ENCODE measurements at places on chromosomes 7 and 10.
A peak's percentile ranks its signal among the peaks of the same experiment; 100 is the strongest.

GRCh38 chr10:97003804-97004201 lies 171.7 kb downstream of the LCOR start:
- no peak for DNase-seq

DNA sequence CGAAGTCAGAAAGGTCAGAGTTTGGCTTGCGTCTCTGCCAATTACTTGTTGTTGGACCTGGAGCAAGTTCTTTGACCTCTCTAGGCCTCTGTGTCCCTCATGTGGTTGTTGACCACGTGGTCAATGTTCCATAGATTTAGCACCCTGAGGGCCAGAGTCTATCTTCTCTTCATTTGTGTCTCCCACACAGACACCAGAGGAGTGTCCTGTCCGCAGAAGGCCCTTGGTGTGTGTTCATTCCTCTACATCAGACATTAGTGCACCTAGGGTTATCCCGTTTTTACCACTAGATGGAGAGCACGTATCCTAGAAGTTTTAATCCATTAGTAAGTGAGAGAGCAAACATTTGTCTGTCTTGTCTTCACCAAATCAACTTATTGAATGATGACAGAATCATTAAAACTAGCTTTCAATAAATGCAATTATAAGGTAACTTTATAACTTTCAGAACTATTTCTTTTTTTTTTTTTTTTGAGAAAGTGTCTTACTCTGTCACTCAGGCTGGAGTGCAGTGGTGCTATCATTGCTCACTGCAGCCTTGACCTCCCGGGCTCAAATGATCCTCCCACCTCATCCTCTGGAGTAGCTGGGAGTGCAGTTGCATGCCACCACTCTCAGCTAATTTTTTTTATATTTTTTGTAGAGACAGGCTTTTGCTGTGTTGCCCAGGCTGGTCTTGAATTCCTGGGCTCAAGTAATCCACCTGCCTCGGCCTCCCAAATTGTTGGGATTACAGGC lies 122.5 kb upstream of the ANKRD1 start:
- peak; percentile 31 for DNase-seq

GRCh38 chr10:78470267-78471103 lies 436.8 kb downstream of the RPS24 start:
- DNase-seq, result no peak

GRCh38 chr7:47350425-47350824 lies 231.5 kb downstream of the TNS3 start:
- DNase-seq, result no peak

- no peak for DNase-seq
These were observed 60.4 kb downstream of the FZD1 start for GRCh38 chr7:91324663-91325062.

- DNase-seq, result no peak
These were observed 581 bp downstream of the CLCN1 start for GRCh38 chr7:143316492-143316891.

DNA sequence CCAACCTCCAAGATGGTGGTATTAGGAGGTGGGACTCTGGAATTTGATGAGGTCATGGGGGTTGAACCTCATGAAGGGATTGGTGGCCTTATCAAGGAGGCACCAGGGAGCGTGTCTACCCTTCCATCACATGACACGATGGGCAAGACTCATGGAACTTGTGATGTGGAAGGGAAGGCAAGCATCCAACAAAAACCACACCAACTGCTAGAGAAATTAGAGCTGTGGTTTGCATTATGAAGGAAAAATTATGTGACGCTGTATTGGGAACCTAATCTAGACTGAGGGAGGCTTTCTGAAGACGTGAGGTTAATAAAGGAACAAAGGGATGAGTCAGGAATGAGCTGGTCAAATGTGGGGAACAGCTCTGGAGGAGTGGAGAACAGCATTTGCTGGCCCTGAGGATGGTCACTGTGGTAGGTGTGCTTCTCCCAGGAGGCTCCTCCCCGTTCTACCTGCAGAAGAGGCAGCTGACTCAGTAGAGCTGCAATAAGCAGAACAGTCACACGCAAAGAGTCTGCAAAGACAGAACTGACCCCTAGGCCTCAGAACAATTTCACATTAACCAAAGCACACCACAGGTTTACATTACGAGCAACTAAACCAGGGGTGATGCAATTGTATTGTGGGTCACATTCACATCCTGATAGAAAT lies 236.6 kb upstream of the GRB10 start:
- no peak for DNase-seq

DNA sequence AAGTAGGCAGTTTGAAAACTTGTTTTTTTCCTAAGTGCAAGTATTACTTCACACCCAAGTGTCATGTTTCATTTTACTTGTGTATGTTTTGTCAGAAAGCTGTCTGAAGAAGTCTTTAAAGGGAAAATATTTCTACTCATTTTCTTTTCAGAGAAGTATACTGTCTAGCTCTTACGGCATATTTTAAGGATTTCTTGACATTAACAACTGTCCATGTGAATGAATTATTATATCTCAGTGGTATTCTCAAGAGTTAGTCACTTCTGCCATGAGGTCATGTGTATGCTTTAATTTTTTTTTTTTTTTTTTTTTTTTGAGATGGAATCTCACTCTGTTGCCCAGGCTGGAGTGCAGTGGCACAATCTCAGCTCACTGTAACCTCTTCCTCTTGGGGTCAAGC lies 229.5 kb downstream of the BICC1 start:
- no peak for DNase-seq

- no peak for DNase-seq
These were observed 166.0 kb downstream of the RNF216 start for GRCh38 chr7:5615190-5616070.

GRCh38 chr10:24664991-24665390 lies 58.7 kb downstream of the ARHGAP21 start:
- DNase-seq, result no peak

- DNase-seq, result no peak
These were observed 40.4 kb upstream of the PSAP start for GRCh38 chr10:71891437-71891836.

- no peak for DNase-seq
These were observed 1.8 kb upstream of the VWC2 start for GRCh38 chr7:49771427-49772176.

DNA sequence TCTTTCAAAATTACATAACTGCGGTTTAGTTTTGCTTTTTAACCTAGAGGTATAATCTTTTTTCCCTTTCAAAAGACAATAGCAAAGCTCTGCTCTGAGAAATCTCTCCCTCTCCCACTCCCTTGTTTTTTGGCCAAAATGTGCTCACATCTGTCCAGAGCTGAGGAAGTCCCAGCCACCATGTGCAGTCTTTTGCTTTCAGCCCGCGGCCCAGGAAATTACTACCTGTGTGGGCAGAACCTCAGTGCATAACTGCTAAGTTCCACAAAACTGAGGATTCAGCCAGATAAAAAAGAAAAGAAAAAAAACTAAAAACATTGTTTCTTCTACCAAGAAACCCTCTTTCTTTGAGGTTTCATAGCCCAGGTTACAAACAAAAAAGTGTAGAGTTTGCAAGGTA lies 115.0 kb upstream of the HGF start:
- no peak for DNase-seq

DNA sequence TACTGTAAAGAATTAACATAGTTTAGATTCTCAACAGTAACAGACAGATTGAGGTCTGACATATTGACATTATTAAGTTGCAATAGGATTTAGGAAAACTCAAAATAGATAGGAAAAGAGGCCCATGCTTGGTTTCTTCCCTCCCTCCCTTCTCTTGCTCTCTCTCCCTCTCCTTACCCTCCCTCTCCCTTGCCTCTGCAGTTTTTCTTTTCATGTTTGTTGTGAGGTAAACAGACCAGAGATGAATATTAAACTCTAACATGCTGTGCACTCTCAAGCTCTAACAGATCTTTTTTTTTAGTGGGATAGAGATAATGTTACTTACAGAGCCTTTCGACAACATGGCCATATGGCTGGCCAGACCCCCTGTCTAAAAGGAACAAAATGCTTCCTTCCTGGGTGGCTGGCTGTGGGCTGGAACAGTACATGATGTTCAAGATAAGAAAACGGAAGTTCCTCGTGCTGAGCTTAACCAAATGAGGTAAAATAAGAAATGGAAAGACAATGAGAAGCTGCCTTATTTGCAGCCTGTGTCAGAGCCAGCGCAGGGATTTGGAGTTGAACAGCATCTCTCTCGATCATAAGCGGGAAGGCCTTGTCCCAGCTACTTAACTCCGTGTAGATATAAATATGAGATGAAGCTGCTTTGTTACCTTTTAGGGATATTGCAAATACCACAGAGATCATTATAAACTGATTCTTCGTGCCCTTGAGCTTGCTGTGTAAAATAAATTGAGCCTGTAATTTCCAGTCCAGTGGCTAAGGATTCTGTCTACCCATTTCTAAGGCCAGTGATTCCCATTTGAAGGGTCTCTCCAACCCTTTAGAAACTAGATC lies 391.9 kb upstream of the NPVF start:
- DNase-seq, result no peak

- no peak for DNase-seq
These were observed 18.1 kb downstream of the RAPGEF5 start for GRCh38 chr7:22338877-22339276.

DNA sequence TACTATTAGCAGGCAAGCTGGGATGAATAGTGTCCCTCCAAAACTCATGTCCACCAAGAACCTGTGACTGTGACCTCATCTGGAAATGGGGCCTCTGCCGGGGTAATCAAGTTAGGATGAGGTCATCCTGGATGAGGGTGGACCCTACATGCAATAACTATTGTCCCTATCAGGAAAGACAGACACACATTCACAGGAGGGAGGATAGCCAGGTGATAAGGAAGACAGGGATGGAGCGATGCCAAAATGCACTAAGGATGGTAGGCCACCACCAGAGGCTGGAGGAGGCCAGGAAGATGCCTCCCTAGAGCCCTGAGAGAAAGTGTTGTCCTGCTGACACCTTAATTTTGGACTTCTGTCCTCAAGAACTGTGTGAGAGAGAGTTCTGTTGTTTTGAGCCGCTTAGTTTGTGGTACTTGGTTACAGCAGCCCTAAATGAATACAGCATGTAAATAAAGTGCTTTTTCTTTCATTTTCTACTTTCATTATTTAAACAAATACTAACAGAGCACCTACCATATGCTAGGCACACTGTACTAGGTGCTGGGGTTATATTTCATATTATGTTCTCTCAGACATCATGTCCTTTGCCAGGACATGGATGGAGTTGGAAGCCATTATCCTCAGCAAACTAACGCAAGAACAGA lies 111.9 kb downstream of the USP6NL start:
- DNase-seq, result peak; percentile 98

GRCh38 chr10:59808896-59809643 lies 55.8 kb upstream of the MRLN start:
- DNase-seq, result peak; percentile 84

DNA sequence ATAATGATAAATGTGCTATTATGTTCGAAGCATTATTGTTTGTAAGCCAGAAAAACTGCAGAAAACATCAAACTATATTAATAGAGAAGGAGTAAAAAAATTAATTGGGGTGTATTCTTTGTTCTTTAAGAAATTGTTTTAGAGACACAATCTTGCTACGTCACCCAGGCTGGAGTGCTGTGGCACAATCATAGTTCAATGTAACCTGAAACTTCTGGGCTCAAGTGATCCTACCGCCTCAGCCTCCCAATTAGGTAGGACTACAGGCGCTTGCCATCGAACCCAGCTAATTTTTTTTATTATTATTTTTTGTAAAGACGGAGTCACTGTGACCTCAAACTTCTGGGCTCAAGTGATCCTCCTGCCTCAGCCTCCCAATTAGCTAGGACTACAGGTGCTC lies 1138.6 kb downstream of the GATA3 start:
- no peak for DNase-seq

DNA sequence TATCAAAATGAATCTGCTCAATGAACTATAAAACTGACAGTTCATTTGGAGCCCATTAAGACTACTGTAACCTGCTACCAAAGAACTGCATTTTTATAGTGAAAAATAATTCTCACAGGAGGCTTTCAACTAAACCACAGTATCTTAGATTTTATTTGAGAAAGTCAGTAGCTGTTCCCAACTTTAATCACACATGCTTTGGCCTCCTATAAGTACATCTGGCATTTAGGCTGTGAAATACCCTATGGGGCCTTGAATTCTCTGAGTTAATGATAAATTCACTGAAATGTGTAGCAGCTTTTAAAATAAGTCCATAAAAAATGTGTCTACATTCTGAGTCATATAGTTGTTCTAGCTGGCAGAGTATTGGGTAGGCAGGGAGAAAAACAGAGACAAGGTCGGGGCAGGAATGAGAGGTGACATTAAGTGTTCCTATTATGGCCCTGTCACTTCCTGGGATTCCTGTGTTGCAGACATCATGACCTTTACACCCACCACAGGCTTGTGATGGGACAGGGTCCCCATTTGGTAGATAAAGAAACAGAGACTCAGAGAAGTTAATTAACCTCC lies 588.8 kb downstream of the REEP3 start:
- no peak for DNase-seq

DNA sequence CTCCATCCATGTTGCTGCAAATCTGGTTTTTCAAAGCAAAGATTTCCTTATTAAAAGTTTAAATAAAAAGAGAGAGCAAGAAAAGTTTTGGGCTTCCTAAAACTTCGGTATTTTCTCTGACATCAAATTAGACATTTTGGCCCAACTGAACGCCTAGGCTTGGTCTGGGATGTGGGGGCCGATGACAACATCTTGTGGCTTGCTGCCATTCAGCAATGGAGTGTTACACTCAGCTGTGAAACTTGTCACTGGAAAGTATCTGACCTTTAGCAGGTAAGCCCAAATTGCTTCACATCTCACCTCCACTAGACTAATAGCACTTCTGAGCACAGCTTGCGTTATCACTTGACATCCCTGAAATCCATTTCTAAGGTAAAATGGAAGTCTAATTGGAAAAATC lies 320.6 kb downstream of the GATA3 start:
- no peak for DNase-seq

DNA sequence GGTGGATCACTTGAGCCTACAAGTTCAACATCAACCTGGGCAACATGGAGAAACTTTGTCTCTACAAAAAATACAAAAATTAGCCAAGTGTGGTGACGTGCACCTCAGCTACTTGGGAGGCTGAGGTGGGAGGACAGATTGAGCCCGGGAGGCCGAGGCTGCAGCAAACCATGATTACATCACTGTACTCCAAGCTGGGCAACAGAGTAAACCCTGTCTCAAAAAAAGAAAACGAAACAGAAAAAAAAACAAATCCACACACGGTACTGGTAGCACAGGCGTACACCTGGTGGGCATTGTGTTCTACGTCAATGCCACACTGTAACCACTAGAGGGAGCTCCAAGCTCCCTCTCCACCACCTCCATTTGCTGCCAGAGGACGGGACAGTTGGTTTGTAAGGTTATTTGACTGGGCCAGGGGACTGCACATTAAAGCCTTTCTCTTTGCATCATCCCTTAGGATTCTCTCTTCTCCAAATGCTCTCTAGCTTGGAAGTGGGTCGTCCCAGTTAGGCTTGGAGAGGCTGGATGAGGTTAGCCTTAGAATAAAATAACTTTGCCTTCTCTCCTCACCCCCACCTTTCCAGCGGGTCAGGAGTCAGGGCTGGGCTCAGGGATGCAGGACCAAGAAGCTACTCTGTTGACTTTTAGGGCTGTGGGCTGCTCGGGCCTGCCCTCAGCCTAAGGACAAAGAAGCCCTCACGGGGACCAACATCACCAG lies 130.8 kb downstream of the SORBS1 start:
- peak; percentile 79 for DNase-seq

GRCh38 chr10:77587416-77587790 lies 50.2 kb downstream of the KCNMA1 start:
- no peak for DNase-seq

All from erythroblast (primary cell).